ENCODE measurements at places on chromosomes 12 and 14.
A peak's percentile ranks its signal among the peaks of the same experiment; 100 is the strongest.

GRCh38 chr14:96364962-96365361 is 1.6 kb downstream of the GSKIP start:
- DNase-seq: no peak

- no peak for DNase-seq
Observed at GRCh38 chr14:57485635-57486034, 8.0 kb downstream of the CCDC198 start.

- no peak for DNase-seq
Observed at GRCh38 chr14:65791191-65791981, 378.9 kb downstream of the FUT8 start.

GRCh38 chr12:1855241-1855640 is 34.9 kb downstream of the LRTM2 start:
- no peak for DNase-seq

GRCh38 chr14:50362764-50363713 is 33.6 kb downstream of the CDKL1 start:
- DNase-seq: no peak

DNA sequence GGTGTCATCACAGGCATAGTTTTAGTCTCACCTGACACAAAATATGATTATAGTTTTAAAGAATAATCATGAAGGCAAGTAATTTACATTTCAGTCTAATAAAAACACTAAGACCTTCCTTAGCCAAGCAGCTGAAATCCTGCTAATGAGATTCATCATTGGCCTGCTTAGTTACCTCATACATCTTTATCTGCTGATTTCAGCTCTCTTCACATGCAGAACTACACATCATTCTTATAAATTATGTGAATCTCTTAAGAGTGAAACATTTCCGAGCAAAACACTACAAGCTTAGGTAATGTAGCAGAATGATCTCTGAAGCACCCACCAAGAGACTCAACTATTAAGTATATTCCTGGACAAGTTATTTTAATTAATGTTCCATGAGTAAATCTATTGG is 198.1 kb downstream of the DPY19L2 start:
- no peak for DNase-seq

DNA sequence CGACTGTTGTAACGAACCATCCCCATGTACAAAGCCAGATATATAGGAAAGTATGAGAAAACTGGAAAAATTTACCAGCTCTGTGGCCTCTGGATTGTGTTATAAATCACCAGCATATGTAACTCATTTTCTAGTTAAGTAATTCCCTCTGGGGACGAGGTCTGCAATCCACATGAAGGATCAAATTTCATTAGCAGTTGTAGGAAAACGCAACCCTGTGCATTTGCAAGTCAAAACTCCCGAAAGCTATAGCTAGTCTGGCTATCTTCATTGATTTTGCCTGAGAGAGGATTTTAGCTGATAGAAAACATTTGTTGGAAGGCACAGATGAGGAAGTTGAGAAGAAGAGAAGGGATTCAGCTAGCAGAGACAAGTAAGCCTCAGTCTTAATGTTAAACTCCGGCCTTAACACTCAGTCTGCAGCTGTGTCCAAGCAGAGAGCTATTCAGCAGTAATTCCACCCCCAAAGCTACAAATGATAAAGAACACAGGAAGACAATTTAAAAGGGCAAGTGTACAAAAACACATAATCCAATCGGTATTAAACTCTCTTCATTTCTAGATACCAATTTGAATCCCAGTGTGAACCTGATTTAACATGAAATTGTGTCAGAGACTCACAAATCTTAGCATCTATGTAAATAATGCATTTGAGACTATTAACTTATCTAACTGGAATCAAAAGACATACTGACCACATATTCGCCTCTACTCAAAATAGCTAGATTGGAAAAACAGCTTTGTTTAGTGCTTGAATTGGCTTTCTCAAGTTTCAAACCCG is 54.2 kb upstream of the CERS5 start:
- no peak for DNase-seq

DNA sequence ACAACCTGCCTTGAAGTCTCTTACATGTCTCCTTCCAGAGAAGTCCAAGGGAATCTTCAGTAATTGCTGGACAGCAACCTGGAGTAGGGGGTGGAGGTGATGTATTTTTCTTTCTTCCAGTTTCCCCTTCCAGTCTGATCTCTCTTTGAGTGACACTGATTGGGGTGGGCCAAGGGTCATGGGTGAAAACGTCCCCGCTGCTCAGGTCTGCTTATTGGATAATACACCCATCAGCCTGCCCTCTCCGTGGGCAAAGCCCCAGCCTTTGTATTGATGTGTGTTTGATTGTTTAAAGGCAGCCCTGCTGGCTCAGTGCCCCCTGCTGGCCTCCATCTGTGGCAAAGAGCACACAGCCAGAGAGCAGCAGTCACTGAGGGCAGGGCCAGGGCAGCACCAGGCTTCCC is 35.7 kb upstream of the ATP2A2 start:
- DNase-seq: peak; percentile 0

- no peak for DNase-seq
Observed at GRCh38 chr14:101357559-101358319, 203.6 kb upstream of the DIO3 start.

DNA sequence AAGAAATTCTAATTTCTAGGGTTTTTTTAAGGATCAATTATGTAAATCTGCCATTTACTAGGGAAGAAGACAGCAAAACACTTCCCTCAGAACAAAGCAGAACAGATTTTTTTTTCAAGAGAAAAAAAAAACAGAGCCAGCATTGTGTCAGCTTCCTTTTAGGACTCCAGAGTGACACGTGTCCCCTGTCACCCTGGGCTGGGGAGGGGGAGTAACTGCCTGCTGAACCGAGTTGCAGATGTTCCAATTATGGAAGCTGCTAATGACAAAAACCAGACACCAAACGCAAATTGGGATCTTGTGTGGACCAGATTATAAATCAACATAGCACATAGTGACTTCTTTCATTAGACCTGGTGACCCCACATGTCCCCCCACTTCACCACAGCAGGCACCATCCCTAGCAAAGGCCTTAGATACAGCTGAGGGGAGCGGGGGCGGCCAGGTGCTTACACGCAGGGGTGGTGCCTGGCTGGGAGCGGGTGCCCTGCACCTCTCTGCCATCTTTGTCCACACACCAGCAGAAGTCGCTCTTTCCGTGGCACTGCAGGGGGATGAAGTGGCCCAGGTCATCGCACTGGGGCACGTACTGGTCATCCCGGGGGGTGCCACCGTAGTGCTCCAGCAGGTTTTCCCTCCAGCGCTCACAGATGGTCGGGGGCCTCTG is 25.4 kb downstream of the RTRAF start:
- no peak for DNase-seq

- no peak for DNase-seq
Observed at GRCh38 chr12:71439362-71439612, 311 bp upstream of the LGR5 start.

GRCh38 chr14:96589577-96589976 is 87.4 kb downstream of the PAPOLA start:
- DNase-seq: no peak

DNA sequence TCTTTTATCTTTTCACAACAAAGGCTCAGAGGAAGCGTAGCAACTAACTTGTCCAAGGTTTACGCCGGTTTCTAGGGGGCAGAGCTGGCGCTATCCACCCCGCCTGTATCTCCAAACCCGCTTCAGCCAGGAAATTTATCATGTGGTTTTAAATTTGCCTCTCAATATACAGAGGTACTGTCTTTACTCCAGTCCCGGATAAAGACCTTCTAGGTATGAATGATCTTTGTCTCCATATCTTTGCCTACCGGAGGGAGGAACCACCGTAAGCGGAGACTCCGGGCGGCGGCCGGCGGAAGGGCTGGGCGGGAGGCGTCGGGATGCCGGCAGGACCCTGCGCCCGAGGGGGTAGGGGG is 693 bp upstream of the RIMKLB start:
- no peak for DNase-seq

DNA sequence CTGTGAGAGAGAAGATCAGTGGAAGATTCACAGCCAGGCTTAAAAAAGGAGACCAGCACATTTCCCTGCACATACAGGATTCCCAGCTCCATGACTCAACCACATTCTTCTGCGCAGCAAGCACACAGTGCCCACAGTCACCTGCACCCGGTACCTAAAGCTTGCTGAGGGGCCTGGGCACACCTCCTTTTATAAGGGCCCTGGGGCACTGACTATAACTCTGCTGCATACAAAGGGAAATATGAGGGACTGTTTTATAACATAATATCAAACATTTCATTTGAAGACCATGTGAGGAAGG is 322.9 kb downstream of the DAD1 start:
- DNase-seq: no peak

DNA sequence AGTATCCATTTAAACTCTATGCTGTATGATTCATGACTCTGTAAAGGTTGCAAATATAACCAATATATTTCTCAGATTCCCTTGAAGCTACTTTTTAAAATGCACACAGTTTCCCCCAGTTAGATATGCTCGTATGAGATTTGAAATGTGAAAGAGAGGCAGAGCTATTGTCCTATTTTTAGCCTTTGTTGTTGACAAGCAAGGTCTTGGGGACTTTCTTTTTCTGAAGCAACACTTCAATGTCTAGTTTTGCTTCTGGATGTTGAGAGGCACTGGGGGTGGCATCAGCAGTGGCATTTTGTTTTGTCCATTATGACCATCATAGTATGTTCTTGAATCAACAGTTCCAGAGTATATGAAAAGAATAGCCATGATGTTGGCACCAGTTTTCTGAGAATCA is 63.4 kb downstream of the ASCL1 start:
- no peak for DNase-seq

- DNase-seq: no peak
Observed at GRCh38 chr12:32496946-32497345, 97.6 kb downstream of the FGD4 start.

- DNase-seq: no peak
Observed at GRCh38 chr12:50551866-50552265, 47.1 kb downstream of the DIP2B start.

DNA sequence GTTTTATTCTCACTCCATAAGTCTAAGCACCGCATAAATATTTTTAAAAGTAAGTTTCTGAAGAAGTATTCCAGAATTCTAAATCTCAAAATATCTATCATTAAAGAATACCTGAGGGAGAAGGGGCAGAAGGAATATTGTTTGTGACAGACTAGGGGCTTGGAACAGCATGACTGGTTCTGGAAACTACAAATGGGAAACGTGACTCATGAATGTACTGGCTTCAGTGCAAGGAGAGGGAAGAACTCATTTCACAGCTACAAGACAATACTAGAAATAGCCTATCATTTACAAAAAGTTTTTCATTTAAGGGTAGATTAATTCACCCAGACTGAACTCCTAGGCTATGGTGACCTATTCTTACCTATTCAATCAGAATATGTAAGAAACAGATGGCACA is 121.3 kb downstream of the SLC25A21 start:
- no peak for DNase-seq

DNA sequence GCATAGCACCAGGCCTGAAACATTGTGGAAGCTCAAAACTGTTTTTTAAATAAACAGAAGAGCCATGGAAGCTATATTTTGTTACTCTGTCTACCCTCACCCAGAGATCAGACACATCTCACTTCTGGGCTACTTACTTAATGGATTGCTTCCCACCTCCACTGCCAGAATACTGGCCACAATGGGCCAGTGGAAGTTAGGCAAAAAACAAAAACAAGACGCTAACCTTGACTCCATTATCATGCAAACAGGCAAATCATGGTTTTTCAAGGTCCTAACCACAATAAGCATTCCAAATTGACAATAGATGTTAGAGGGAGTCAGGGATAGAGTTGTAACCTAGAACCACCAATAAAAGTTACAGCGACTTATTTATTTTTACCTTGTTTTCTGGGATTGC is 52.7 kb upstream of the PTCSC3 start:
- no peak for DNase-seq

DNA sequence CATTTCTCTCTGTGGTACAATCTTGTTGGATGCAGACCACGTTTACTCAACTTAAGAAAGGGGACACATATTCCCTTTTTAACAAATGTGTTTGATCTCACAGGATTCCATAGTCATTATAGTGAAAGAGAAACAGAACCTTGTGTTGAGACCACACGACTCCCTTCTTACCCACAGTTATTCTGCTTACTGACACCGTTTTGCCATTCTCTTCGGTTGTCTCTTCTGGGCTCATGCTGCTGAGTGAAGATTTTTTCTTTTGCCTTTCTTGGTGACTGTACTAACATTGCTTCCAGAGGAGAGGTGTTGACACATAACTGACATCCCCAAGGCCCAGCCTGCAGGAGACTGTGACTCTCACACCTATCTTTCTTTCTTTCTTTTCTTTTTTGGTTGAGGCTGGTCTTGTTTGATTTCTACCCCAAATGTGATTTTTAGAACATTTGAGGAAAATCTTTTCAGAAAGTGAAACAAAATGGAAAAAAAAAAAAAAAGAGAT is 61.2 kb upstream of the OTOGL start:
- no peak for DNase-seq

- no peak for DNase-seq
Observed at GRCh38 chr12:9149372-9149771, 33.7 kb upstream of the A2M start.

DNA sequence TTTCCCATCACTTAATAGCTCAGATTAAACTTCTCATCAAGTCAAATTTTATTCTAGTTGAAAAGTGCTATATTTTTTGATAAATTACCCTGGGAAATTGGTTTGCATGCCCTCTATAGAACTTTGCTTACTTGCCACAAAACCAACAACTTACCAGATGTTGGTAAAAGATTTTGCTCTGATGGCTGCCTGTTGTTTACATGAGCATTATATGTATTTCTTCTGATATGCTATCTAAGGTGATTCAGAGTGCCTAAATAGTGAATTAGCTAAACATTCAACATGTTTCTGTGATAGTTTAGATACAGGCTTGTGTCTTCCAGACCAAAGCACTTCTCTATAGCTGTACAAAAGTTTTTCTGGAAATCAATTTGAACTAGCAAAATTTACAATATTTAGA is 51.0 kb downstream of the PPM1A start:
- no peak for DNase-seq

DNA sequence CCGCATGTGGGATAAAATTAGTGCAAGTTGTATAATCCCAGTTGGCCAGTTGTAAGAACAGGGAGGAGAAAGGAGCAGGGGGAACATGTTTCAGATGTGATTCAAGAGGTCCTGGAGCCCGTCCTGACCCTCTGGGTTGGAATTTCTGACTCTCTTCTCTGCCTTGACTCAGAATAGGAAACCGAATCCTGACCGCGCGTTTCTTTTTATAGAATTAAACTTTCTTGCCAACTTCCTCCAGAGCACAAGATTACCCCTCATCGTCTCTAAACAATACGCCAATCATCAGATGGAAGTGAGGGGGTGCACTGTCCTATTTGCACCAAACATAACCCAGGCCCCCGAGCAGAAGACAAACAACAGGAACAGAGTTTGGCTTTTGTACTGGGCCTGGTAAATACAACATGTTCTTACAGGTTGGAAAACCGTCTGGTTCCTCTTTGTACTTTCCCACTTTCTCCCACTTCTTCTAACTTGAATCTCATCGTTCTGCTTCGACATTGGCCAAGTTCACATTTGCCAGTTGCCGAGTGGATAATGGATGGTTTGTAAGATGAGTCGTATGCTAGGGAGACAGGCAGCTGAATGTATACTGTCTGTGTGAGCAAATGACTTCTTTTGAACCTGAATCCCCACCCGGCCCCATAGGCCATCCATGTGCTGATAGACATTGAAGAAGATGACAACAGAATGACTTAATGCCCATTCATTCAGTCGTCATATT is 42.6 kb upstream of the MED13L start:
- DNase-seq: no peak

GRCh38 chr14:66038212-66038611 is 448.0 kb upstream of the CCDC196 start:
- DNase-seq: no peak

Data from activated CD8-positive, alpha-beta memory T cell treated with anti-CD3 and anti-CD28 coated beads for 1 hour (primary cell).